ENCODE measurements at places on chromosomes 12 and 14. TPM values are rescaled to one million over a fixed set of nuclear protein-coding genes. Genes with fewer than 3 reads are reported as not detected.

The EFS gene
- total RNA-seq, result not detected

The SPATS2 gene
- 23.2 TPM for total RNA-seq

The TWF1 gene
- total RNA-seq, result 67.4 TPM

The AQP6 gene
- total RNA-seq, result 0.86 TPM

The SMOC1 gene
- total RNA-seq, result 39.6 TPM

The STXBP6 gene
- 7.9 TPM for total RNA-seq

The GPR33 gene
- not detected for total RNA-seq

The NFKBIA gene
- 111 TPM for total RNA-seq

The COX6A1 gene
- total RNA-seq, result 487 TPM

The NOC4L gene
- total RNA-seq, result 62.5 TPM

The NINJ2 gene
- total RNA-seq, result not detected

The COX8C gene
- total RNA-seq, result not detected

The TAS2R46 gene
- total RNA-seq, result 1.1 TPM

The LHX5 gene
- total RNA-seq, result not detected

The SLCO1B1 gene
- 1.4 TPM for total RNA-seq

The METTL1 gene
- 51.8 TPM for total RNA-seq

The PPP1R36 gene
- 0.40 TPM for total RNA-seq

The OTUB2 gene
- 22.2 TPM for total RNA-seq

The UBE3B gene
- total RNA-seq, result 59.2 TPM

The TAS2R50 gene
- 1.8 TPM for total RNA-seq

The CORO1C gene
- 252 TPM for total RNA-seq

The PGF gene
- 1.2 TPM for total RNA-seq

The CCDC197 gene
- total RNA-seq, result not detected

The PPFIA2 gene
- 0.07 TPM for total RNA-seq

The GAS2L3 gene
- total RNA-seq, result 132 TPM

The KRT85 gene
- not detected for total RNA-seq

The KITLG gene
- 29.9 TPM for total RNA-seq

The C12orf54 gene
- total RNA-seq, result not detected

The PRR4 gene
- 3.1 TPM for total RNA-seq

The GPR135 gene
- 6.3 TPM for total RNA-seq

The GPR84 gene
- not detected for total RNA-seq

The SLC24A4 gene
- not detected for total RNA-seq

The CCDC198 gene
- total RNA-seq, result 81.3 TPM

The KCNH3 gene
- total RNA-seq, result 2.8 TPM

The IRF2BPL gene
- 30.1 TPM for total RNA-seq

The DEGS2 gene
- total RNA-seq, result 2.5 TPM

The CLEC12A gene
- total RNA-seq, result not detected

The SLC5A8 gene
- 0.12 TPM for total RNA-seq

The FAM186B gene
- 0.29 TPM for total RNA-seq

The DPY19L2 gene
- 9.2 TPM for total RNA-seq

The NR1H4 gene
- total RNA-seq, result 5.2 TPM

The COCH gene
- total RNA-seq, result 10.3 TPM

The SERPINA3 gene
- 1,748 TPM for total RNA-seq

The DAD1 gene
- total RNA-seq, result 196 TPM

The NDRG2 gene
- total RNA-seq, result 16.0 TPM

The ESPL1 gene
- total RNA-seq, result 31.1 TPM

The TAS2R8 gene
- not detected for total RNA-seq

The IL22 gene
- not detected for total RNA-seq

The BRF1 gene
- 38.4 TPM for total RNA-seq

The PLBD1 gene
- 98.1 TPM for total RNA-seq

The CHGA gene
- 0.24 TPM for total RNA-seq

The SIRT4 gene
- 1.6 TPM for total RNA-seq

The KLRB1 gene
- total RNA-seq, result not detected

The FGF23 gene
- total RNA-seq, result not detected

The PLA2G1B gene
- total RNA-seq, result not detected

The PROX2 gene
- total RNA-seq, result not detected
